Activated T-helper 17 cell treated with anti-CD3 and anti-CD28 coated beads, Interleukin-2, amount 50 U/mL, for 72 hours (primary cell): ENCODE measurements at places on chromosomes 6 and 20.

DNA sequence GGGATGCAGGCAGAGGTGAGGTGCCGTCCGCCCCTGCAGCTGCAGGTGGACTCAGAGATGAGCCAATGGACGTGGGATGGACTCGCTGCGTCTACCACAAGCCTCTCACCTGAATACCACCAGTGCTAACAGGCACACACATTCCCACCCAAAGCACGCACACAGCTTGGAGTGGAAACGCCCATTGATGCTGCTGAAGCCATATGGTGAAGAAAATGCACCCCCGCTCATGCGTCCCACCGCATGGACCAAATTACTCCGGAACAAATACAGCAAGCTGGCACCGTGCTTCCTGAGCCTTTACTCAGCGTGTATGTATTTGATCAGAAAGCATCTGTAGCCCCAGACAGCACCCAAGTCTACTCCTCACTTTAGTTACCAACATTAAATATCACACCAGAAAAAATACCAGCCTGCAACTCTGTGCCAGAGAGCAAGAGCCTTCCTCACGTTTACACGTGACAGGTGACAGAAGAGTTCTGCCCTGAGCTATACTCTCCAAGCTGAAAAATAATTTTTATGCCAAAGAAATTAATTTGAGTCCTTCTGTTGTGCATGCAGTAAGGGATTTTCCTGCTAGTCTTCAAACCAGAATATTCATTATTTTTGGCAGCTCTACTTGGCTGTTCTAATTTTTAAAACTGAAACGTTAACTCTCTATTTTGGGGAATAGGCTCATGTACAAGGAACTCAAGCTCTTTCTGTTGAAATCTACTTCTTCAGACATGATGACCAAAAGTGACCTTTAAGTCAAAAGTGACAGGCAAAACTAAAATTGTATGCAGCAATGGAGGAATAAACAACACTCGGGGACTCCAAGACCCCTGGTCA, 58.2 kb upstream of the SYNDIG1 start:
- no peak for ATAC-seq

GRCh38 chr6:45607798-45608197, 230.1 kb upstream of the SUPT3H start:
- ATAC-seq, result no peak

DNA sequence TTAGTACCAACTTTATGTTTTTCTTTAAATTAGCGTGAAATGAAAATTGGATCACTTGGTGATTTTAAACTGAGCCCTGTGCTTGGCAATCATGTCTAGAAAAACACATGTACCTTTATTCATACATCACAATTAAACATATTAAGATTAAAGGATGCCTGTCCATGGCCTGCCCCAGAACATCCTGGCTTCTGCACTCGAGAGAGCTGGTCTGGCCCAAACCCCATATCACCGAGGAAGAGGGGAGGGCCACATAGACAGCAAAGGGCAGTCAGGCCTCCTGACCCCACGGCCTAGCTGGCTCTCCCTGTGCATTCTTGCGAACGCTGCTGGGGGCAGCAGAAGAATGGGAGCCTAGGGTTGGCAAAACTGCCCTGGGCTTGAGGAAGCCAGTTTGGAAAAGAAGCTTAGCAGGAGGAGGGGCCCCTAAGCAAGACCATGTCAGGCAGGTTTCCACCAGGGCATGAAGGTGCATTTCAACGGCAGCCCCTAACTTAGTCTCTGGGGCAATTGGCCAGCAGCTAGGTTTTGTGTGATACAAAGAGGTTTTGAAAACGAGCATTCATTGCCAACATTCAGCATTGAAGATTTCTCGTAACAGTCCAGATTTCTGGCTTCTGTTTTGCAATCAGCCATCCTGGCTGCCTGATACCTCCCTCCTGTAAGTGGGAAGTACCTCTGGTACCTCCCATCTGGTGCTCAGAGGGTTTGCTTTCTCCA, 8.6 kb downstream of the BPIFB3 start:
- ATAC-seq, result no peak

- no peak for ATAC-seq
Measured at GRCh38 chr6:128731249-128732165, 151.4 kb upstream of the LAMA2 start.

DNA sequence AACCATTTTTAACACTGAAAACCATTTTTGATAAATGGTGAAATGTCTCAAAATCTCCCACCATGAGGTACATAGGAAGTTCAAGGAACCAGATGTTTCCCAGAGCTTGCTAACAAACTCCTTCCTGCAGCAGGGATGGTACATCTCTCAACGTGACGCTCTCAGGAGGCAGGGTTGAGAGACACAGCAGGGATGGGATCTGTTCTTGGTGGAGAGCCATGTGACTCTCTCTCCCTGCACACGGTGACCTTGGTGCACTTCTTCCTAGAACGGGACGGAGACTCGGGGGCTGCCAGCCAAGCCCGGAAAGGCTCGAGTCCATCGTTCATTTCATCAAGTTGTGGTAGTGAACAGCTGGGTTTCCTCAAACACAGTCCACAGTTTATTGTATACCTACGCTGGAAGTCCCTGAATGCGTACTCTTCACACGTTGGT, 94.2 kb downstream of the FAM50B start:
- no peak for ATAC-seq

DNA sequence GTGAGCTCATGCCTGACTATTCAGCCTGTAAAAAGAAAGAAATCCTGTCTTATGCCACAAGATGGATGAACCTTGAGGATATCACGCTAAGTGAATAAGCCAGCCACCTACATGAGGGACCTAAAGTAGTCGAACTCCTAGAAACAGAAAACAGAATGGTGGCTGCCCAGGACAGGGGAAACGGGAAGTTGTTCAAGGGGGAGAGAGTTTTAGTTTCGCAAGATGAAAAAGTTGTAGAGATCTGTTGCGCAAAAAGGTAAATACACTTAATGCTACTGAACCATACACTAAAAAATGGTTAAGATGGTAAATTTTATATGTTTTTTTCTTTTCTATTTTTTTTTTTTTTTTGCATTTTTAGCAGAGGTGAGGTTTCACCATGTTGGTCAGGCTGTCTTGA, 74.1 kb upstream of the RALY start:
- no peak for ATAC-seq

DNA sequence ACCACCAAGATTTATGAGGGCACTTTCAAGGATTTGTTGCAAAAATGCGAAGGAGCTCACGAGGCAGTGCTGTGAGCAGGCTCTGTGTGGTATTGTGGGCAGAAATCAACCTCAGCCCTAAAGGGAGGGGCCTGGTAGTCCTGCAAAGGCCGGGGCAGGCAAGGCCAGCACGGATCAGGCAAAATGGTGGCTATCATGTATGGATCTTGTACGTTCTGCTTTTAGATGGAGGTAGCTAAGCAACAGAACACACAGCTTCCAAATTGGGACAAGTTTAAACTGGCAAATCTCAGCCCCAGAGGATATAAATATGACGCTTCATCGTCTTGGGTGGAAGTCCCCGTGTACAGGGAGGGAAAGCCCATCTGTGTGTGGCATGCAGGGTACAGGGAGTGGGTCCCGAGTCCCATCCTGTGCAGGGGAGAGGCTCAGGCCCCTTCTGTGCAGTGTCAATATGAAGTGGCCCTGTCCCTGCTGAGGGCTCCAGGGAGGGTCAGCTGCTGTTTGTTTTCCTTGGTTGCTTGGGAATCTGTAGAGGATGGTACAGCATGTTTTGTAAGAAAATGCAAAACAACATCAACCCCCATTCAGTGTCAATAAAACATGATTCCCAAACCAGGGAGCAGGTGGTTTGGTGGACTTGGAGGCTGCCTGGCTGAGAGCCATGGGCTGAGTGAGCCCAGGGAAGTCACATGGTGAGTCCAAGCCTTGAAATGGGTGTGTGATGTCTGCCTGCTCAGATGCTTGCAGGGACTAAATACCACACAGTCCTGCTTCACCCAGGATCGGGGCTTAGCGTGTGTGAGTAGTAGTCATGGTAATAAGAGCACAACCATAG, 113.0 kb downstream of the SYCP2 start:
- no peak for ATAC-seq

- ATAC-seq, result no peak
Measured at GRCh38 chr20:38210741-38211140, 45.7 kb upstream of the TGM2 start.

DNA sequence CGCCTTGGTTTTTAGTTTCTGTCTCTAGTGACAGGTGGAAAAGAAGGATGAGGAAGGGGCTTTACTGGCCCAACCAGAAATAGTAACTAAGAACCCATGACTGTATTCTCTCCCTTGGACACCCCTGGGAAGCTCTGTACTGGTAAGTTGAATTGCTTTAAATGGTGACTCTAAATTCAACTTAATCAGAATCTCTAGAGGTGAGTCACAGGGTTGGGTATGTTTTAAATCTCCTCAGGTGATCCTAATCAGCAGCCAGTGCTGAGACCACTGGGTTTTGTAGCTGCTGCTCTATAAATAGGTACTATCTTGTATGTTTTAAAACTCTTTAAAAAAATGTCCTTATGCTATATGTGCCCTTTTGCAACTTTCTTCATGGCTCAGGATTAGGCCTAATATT, 314.0 kb upstream of the ECI2 start:
- no peak for ATAC-seq
